ENCODE measurements at places on chromosomes 16 and 17. TPM values are rescaled to one million over a fixed set of nuclear protein-coding genes. Genes with fewer than 3 reads are reported as not detected.

The EME1 gene
- 15.3 TPM for total RNA-seq

The SCIMP gene
- not detected for total RNA-seq

The IL32 gene
- total RNA-seq, result 17.1 TPM

The KRTAP3-1 gene
- total RNA-seq, result not detected

The P2RX1 gene
- not detected for total RNA-seq

The TP53TG3 gene
- 1.2 TPM for total RNA-seq

DNA sequence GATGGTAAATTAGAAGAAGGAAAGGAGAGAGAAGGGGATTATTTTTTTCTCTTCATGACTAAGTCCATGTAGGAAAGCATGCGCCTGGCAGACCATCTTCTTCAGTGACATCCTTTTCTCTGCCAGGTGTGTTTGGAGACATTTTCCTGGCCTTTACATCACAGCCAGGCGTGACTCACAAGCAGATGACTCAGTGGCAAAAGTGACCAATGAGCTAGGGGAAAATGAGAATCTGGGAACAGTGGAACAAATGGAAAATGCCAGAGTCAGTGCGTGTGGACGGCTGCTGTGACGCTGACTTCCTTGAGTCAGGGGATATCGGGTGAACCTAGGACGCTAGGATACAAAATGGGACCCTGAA lies 9.4 kb downstream of the KIAA0513 start:
- peak; percentile 54 for DNase-seq

GRCh38 chr16:3690980-3691720 lies 26.2 kb downstream of the TRAP1 start:
- no peak for DNase-seq

DNA sequence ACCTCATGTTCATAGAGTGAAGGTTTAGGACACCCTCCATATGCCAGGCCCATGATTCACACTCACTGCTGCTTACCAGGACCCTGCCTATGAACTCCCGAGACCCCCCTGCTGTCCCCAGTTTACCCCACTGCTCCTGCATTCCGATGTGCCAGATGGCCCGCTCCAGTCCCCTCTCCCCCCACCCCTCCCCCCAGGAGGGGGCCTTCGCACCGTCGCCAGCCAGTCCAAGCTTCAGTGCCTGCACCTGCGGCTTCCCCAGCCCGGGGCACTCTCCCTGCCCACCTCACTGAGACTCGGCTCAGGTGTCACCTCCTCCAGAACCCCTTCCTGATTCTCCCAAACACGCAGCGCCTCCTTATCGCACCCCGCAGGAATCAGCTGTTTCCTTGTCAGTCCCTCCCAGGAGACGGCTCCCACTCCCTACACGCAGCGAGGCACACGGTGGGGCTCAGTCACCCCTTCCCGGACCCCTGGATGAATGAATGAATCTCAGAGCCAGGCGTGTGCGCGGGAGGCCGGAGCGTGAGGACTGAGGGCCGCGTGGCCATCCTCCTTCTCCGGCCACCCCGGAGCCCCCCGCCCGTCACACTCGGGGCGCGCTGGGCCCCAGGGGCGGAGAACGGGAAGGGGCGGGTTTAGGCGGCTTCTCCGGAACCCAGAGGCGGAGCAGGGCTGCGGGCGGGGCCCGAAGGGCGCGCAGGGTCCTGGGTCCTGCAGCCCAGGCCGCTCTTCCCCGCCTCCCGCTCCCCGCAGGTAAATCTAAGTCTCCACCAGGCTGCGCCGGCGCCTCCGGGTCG lies 1.6 kb downstream of the MYO1C start:
- no peak for DNase-seq

DNA sequence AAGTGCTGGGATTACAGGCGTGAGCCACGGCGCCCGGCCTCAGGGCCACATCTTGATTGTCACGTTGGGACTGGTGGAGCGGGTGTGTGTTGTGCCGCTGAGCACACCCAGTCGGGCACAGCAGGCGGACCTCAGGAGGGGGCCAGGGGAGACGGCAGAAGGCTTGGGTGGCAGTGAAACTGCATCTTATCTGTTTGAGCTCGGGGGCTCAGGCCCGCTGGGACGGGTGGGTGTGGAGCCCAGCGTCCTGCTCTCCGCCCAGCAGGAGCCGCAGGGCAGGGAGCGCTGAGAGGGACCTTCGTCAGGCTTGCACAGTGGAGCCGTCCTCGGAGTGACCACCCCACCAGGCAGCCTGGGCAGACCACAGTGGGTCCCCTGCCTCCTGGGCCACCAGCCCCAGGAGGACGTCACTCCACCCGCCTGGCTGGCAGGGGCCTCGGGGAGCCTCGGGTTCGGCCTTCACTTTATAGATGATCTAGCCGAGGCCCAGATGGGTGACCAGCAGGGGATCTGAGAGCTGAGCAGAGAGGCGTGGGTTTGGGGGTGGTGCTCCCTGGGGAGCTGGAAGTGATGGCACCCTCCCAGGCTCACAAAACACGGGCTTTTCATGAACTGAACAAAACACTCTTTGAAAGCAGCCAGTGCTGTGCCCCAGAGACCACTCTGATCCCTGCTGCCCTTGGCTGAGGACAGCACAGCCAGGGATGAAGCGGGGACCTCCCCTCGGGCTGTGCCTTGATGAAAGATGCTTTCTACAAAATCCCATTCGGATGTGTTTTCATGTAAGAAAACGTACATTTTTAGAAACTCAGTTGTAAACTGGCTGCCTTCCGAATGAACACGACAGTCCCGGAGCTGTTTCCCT lies 181.1 kb downstream of the SEC14L1 start:
- DNase-seq, result no peak

- no peak for DNase-seq
Measured at GRCh38 chr17:17661834-17662385, 19.3 kb upstream of the RAI1 start.

- DNase-seq, result no peak
Measured at GRCh38 chr16:76441391-76441790, 164.2 kb downstream of the CNTNAP4 start.

DNA sequence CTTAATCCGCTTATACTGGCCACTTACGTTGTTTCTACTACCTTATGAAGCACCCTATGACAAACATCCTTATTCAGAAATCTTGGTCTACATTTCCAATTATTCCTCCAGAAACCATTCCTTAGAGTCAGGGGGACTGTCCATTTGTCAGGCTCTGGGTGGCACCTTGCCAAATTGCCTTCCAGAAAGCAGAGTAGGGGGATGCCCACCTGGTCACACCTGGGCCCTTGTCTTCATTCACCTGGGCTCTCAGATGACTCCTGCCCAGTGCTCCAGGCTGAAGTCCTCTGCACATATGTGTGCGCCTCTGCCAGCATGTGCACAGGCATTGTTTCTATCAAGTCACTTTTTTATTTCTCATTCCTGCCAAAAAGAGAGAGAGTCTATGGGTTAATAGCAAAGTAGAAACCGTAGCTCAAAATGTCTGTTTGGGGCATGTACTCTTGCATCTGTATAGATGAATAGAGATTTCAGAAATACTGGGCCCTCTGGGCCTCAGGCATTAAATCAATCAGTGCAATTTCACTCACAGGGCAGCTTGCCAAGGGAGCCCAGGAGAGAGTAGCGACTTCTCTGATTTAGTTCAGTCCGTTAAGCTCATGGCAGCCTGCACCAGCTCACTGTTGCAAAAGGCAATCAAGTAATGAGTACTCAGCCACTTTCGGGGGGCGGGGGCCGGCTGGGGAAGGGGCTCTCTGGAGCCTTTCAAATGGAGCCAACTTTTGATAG lies 104.7 kb downstream of the SOCS1 start:
- DNase-seq, result no peak

All from Panc1 (cell line).